RWPE1 (cell line): ENCODE measurements at places on chromosomes 2 and 18.

DNA sequence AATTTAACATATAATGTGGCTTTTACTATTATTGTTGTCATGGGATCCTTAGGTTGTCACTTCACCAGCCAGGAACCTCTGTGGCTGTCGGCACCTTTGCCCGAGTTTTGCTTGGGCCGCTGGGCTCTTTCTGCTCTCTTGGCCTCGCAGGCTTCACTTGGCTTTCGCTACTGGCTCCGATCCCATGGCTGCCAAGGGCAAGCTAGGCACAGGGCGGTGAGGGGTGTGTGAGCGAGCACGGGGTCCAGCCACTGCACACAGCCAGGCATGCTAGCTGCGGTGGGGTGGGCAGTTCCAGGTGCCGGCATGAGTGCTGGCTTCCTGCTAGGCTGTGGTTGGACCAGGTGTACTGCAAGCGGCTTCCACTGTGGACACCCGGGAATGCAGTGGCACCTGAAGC lies 23.4 kb upstream of the RAPGEF4 start:
- no peak for DNase-seq

GRCh38 chr2:75545922-75546321 lies 14.8 kb downstream of the EVA1A start:
- DNase-seq: no peak

- DNase-seq: no peak
These were observed 25.9 kb upstream of the SGPP2 start for GRCh38 chr2:222398446-222398885.

DNA sequence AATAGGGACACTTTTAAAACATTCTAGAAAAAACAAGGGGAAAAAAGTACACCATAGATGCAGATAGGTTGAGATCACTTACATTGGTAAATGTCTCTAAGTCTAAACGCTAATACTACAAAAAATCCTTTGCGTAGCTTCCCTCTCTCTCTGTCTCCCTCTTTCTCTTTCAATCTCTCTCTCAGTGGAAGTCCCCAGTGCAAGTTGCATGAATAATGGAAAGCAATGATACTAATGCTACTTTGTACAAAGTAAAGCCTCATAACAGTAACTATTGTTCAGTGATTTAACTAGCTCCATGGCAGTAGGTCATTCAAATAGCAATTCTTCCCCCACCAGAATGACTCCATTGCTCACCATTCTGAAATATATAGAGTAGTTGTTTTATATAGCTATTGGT lies 12.8 kb downstream of the MEIS1 start:
- no peak for DNase-seq

DNA sequence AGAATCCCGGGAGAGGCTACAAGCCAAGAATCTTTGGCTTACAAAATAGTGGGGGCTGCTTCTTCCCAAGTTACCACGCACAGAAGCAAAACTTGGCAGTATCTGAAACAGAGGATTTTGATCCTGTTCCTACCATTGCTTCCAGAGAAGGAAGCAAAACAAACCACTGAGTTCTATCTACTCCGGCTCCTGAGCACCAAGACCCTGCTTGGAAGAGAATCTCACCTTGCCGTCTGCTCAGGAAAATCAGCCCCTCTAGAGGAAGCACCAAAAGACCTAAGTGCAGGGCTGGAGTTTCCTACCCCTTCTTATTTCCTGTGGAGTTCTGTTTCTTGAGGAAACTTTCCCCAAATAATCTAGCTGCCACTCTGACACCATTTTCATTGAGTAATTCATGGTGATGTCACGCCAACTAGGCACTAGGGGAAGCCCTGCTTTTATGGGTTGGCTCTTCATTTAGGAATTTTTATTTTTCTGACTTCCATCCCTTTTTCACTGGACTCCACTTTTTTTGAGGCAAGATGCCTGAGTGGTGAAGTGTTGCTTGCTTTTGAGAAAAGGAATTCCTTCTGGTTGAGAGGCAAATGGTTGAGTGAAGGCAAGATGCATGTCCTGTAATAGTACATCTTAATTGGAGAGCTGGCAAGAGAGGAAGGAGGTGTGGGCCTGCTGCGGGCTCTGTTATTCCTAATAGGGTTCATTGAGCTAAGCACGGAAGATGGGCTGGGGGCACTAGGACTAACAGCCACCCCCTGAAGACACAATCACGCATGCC lies 36.8 kb upstream of the EML4 start:
- no peak for DNase-seq

- DNase-seq: no peak
These were observed 50.5 kb downstream of the TMEM18 start for GRCh38 chr2:626491-627339.

GRCh38 chr2:16718576-16719484 lies 53.2 kb upstream of the CYRIA start:
- no peak for DNase-seq

DNA sequence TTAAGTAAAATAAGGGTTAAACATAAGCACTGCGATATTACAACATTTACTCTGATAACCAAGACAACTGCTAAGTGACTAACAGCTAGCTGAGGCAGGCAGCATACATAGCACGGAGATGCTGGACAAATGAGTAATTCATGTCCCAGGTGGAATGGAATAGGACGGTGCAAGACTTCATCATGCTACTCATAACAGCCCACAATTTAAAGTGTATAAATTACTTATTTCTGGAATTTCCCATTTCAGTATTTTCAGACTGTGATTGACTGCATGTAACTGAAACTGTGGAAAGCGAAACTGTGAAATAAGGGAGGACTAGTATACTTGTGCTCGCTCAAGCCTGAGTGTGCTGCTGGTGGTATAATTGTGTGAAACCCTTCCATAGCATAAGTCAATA lies 12.9 kb downstream of the IER3IP1 start:
- DNase-seq: peak; percentile 31

GRCh38 chr2:227430639-227431038 lies 41.3 kb upstream of the AGFG1 start:
- DNase-seq: no peak

- DNase-seq: peak; percentile 26
These were observed 11.5 kb downstream of the SPRED2 start for GRCh38 chr2:65420712-65421431.

DNA sequence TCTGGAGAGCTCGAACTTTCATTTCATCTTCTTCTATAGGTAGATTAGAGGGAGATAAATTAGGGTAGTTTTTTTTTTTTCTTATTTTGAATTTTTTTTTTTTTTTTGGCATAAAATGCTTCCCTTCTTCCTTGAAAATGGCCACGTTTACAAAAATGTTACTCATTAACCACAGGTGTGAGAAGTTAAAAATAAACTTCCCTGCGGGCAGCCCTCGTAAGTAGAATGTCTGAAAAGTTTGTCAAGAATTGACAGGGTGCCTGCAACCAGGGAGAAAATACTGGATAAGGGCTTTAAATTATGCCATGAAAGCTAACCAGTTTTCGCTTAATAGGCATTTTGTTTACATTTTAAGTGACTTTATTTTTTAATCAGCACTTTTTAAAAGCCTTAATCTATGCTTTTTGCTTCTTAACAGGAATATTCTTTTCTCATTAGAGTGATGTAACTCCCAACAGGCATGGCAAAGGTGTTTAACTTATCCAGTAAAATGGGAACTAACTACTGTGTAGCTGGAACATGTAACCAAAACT lies 4.2 kb upstream of the FN1 start:
- no peak for DNase-seq
